ENCODE measurements at places on chromosomes 5 and 9.
A peak's percentile ranks its signal among the peaks of the same experiment; 100 is the strongest.

DNA sequence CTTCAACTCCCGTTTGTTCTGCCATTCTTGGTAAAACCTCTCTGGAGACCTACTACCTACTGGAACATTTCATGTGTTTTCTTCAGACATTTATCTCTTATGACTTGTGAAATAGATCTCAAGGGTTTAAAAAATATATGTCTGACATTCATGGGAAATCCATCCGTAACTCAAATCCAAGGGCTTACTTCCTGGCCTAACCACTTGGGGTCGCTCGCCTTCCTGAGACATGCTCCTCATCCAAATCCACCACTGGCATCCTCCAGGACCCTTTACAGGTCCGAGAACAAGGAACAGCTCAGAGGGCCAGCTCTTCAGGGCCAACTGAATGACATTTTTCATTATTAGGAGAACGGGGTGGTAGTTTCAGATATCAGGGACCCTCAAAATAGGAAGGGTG lies 235.1 kb upstream of the TUT7 start:
- DNase-seq, result no peak

- no peak for DNase-seq
Measured at GRCh38 chr5:126757713-126758357, 19.1 kb upstream of the LMNB1 start.

DNA sequence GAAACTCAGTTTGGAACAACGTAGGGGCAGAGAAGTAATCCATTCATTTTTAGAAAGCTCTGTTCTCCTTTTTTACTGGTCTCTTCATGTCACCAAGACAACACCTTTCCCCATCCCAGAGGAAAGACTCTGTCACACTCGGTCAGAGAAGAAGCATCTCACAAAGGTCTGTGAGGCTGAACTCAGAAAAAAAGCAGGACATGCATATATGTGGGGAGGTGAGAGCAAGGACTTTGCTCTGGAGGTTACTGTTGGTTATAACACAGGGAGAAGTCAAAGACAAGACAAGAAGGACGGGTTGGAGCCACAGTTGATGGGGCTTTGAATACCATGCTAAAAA lies 19.2 kb upstream of the MTMR12 start:
- no peak for DNase-seq

DNA sequence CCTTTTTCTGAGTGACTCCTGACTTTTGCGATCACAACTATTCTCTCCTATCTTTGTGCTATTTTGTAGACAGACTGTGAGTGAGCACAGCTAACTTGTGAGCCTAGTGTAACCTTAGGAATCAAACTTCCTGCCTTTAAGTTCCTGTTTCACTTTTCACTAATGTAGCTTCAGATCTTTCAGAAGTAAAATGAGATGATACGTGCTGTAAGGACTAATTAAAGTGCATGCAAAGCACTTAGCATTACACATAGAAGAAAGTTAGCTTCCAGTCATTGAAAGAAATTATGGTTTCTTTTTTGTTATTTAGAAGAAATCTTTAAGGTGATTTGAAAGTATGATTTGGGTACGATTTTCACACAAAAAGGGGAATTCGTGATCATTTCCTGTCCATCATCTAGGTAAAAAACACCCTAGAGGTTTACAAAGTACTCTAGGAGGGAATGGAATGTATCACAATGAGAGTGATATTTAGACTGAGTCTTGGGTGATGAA lies 122.7 kb downstream of the ST8SIA4 start:
- DNase-seq, result no peak

DNA sequence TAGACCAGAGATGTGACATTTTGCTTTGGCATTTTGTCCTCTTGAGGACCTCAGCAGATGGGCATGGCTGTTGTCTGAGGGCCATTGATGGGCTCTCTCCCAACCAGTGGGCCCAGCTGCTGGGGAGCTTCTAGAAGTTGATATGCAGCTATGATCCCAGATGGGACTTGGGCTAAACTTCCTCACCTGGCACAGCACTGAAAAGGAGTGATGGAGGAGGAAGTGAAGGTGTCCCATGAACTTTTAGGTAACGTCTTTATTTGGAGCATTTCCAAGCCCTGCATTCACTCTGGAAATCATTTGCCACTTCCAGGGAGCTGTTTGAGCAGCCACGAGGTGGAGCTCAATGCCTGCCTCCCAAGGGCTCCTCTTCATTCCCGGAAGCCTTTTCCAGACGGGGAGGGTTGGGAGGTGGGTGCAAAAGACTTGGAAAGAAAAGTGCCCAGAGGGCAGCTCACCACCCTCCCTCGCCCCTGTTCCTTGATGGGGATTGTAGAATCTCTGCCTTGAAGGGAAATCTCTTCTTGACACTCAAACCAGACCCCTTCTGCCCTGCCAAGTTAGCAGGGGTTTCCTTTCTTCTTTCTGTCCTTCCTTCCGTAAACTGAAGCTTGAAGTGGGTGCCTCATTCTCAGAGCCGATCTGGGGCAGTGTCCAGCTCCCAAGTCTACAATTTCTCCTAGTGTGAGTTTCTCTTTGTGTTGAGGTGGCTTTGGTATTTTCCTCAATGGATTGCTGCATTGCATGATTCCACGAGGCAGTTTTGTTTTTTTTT lies 18.1 kb upstream of the NEUROG1 start:
- DNase-seq, result no peak

- peak; percentile 82 for DNase-seq
Measured at GRCh38 chr5:123807177-123807945, 295.4 kb downstream of the CSNK1G3 start.

- DNase-seq, result no peak
Measured at GRCh38 chr5:128284236-128284635, 200.7 kb downstream of the SLC12A2 start.

GRCh38 chr9:93198117-93198837 lies 14.3 kb downstream of the WNK2 start:
- DNase-seq, result peak; percentile 46

DNA sequence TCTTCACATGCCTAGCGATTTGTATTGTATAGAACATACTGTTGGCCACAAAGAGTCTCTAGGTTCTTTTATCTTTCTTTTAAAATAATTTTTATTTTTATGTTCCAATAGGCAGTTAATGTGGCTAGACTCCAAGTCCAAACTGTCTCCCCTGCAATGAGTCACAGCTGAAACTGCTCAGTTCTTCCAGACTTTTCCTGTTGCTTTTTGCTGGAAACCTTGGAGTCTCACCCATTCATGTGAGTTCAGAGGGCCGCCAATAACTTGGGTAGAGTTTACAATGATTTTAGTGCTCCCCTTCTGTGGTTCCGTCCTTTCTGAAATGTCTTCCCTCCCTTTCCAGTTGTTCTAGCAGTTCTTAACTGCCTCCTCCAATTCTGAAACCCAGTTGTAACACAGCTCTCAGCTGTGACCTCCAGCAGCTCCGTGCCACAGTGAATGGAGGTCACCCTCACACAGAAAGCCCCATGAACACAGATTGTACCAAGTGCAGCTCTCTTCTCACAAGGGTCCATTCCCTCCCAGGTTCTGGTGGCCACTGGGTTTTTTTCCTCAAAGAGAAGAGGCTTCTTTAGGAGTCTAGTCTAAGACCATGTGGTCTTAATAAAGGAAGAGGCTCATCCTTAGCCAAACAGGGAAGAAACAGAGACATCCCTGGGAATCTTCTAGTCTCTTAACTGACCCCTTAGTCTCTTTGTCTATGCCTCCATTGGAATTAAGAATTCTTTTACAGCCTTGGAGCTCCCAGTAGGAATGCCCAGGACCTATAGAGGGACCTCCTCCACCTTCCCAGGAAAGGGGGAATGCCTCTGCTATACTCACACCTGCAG lies 198.5 kb downstream of the SPOCK1 start:
- DNase-seq, result no peak

GRCh38 chr9:86794391-86795046 lies 152.8 kb downstream of the GAS1 start:
- no peak for DNase-seq

DNA sequence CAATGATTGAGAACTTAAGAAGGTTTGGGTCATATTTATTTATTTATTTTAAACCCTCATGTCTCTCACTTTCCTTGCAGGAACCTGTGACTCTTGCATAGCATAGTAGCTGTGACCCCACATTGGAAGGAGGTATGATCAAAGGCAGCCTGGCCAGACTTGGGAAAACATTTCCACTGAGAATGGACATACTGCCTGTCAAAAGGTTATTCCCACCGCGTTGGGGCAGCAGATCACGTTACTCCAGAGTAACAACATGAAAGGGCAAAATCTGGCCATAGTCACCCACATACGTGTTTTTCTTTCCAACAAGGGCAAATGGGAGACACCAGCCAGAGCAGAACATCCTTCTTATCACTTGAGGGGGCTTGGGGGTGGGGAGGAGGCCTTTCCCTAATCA lies 95.7 kb downstream of the ARL15 start:
- peak; percentile 65 for DNase-seq

DNA sequence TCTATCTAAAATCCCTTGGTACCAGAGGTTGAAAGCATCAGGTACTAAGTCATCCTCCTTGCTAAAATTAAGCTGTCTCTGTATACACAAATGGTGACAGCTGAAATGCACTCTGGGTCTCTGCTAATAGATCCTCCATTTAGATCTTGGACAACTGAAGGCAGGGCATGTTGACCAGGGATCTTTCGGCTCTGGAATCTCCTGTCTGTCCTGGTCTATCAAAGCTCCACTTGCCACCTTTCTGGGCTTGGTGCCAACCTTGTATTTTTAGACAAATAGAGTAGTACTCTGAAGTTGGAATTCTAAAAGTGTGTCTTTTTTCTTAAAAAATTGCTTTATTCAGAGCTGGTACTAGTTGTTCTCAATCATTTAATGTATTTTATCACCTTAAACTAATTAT lies 135.2 kb upstream of the HMHB1 start:
- no peak for DNase-seq

DNA sequence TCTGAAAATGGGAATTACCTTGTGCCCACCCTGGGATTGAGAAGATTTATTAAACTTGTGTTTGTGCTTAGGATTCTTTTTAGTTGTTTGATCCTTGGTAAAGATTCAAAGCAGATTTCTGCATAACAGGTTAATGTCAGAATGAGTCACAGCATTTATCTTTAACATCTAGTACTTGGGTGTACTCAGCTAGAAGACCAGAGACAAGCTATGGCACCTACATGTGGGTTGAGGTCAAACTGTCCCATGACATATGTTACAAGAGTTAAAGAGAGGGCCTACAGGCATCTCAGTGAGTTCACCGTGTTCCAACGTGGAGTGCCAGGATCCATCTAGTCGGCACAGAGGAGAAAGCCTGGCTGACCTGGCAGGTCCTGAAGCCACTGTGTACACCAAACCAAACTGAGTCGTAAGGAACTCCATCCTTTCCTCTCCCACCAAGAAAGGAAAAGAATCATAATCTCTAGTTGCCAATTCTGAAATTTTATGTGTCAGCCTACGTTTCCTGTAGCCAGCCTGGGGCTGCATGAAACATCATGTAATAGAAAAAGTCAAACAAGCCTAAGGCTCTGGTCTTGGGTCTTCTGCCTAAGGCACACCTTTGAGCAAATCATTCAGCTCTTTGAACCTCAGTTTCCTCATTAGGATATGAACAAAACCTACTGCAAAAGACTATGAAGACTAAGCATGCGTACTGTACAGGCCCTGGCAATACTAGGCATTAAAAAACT lies 73.7 kb downstream of the RCL1 start:
- DNase-seq, result no peak

GRCh38 chr5:176876506-176877431 lies 22.4 kb downstream of the HK3 start:
- DNase-seq, result peak; percentile 33

DNA sequence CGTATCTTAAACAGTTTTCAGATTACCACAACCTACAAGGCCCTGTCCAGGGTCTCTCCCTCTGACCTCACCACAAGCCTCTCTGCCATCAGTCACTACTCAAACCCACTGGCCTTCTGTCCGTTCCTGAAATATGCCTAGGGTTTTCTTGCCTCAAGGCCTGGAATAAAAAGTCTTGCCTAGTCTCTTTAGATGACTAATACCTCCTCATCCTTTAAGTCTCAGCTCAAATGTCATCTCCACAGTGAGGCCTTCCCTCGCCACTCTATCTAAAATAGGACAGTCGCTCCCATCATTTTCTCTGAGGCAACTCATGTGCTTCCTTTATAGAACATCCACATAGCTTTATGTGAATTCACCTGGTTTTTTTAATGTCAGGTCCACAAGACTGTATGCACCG lies 5.2 kb downstream of the DENND1A start:
- no peak for DNase-seq

DNA sequence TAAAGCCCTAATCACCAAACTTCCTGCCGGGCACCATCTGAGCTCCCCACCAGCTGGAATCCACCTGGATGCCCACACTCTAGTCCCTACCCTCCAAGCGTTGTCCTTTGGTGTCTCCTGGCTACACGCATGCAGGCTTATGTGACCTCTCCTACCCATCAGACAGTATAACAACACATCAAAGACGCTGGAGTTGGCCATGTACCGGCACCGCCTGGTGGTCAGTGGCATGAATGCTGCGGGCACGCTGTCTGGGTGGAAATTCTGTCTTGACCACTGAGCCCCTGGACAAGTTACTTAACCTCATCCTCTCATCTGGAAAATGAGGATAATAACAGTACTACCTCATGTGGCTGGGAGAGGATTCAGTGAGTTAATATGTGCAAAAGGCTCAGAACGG lies 23.4 kb upstream of the CORO2A start:
- DNase-seq, result peak; percentile 43

- peak; percentile 39 for DNase-seq
Measured at GRCh38 chr9:117938086-117938485, 233.9 kb downstream of the TLR4 start.

DNA sequence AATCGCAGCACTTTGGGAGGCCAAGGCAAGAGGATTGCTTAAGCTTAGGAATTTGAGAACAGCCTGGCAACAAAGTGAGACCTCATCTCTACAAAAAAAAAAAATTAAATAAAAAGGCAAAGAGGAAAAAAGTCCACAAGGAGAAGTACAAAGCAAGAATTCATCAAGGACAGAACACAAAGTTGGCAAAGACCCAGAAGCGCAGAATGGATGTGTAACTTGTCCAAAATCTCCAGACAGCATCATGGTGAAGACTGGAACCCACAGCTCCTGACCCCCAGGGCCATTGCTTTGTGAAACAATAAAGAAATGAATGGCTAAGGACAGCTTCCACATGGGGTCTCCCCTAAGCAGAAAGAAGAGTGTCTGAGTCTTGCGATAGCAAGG lies 7.8 kb downstream of the HSD17B3 start:
- DNase-seq, result no peak

DNA sequence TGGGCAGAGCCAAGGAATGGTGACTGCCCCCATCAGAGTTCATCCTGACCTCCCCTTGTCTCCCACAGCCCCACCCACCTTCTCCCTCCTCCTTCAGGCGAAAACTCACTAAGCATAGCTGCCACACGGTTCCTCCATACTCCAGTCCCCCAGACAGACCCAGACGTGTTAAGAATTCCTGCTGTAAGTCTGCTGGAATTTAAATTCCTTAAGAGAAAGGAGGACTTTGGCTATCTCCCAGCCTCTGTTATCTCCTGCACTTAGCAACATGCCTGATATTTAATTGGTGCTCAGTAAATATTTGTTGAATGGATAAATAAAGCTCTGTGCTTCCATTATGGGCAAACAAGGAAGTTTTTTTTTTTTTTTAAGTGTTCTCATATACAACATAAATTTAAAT lies 213.7 kb downstream of the RFK start:
- DNase-seq, result no peak

- no peak for DNase-seq
Measured at GRCh38 chr5:127830829-127831598, 127.8 kb downstream of the CCDC192 start.

- DNase-seq, result peak; percentile 73
Measured at GRCh38 chr5:32193591-32193990, 19.5 kb upstream of the GOLPH3 start.

GRCh38 chr5:119382169-119382568 lies 26.4 kb downstream of the TNFAIP8 start:
- no peak for DNase-seq

All from kidney (tissue), 22 donors.